Stimulated activated CD4-positive, alpha-beta T cell treated with anti-CD3 and anti-CD28 coated beads, Interleukin-1b, Interleukin-23, amount 100 ng/mL, for 1 hour (primary cell): ENCODE measurements at places on chromosomes 12 and 14.

- DNase-seq = no peak
Measured at GRCh38 chr12:25372002-25372401, 121.3 kb upstream of the KRAS start.

- no peak for DNase-seq
Measured at GRCh38 chr14:67395086-67395875, 16.7 kb downstream of the PLEK2 start.

- no peak for DNase-seq
Measured at GRCh38 chr14:103122947-103123633, at the start of gene TNFAIP2. Gene TNFAIP2 (plus strand): TSS chr14:103123461. CDS start chr14:103126458, 2,997 bp downstream.

DNA sequence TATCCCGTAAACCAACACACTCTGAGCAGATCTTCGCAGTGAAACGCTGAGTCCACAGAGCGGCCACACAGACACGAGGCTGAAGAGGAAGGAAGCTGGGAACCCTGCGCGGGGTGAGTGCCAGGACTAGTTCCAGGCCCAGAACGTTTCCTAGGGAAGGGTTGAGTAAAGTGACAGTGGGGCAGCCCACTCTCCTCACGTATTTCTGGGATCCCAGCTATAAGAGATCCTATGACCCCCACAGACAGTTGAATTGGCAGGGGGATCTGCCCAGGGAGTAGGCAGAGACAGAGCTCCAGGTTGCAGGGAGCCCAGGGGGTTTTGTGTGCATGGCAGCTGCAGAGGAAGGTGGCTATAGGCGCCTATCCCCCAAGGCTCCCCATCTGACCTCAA is 51.1 kb downstream of the GTF2A1 start:
- no peak for DNase-seq

DNA sequence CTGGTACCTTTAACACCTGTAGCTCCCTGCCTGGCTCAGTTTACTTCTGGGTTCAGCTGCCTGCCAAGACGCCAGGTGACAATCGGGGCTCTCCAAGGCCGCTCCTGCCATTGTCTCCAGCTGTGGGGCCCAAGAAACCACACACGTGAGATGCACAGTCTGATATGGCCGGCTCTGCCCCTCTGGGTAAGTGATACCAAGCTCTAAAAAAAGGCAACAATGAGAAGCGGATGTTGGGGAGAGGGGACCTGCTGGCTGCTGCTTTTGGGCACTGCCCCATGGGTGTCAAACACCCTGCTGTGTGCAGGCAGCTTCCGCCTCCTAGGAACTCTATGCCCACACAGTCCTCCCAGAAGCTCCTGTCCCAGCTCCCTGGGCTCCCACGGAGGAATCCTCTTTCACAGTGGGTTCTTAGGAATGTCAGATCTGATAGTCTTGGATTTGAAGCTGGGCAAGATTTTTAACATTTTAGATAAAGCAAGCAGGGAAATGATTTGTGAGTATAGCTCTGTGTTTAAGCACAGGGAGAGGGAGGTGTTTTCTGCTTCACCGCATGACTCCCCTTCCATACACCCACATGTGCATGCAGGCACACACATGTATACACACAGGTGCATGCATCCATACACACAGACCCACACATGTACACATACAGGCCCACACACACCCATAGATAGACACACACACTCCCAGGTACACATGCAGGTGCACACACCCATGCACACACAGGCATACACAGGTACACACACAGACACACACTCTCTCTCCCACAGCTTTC is 1135.8 kb downstream of the BCL11B start:
- DNase-seq = no peak

DNA sequence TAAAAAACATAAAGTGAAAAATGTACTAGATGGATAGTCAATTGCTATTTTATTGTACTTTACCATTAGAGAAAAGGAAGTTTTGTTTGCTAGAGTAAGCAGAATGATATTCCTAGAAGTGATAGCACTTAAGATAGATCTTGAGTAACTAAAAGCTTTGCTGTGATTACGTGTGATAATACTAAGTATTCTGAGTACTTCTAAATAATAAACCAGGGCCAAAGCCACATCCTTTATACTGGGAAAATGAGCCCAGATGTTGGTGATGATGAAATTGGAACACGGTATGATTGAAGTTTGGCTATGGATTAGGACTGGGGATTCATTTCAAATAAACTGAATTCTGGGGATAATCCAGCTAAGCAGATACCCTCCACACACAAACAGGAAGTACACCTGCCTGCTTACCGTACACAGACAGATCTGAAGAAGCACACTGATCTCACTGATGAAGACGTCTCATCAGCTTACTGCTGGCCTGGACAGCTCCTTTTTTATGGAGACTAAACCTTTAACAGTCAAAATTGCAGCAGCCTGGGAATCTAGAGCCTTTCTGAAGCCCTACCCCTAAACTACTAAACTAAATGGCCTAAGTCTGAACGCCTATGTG is 199.8 kb downstream of the LRFN5 start:
- DNase-seq = no peak

GRCh38 chr14:98101323-98101722 is 1170.7 kb downstream of the BCL11B start:
- no peak for DNase-seq

GRCh38 chr14:53748691-53749090 is 207.9 kb downstream of the BMP4 start:
- no peak for DNase-seq
